ENCODE measurements at places on chromosomes 16 and 17.

GRCh38 chr16:70548936-70549335 lies 25.3 kb downstream of the SF3B3 start:
- no peak for DNase-seq

- peak; percentile 76 for DNase-seq
These were observed 2.7 kb upstream of the LASP1NB start for GRCh38 chr17:38922538-38923297.

- DNase-seq = no peak
These were observed 151.7 kb upstream of the COX10 start for GRCh38 chr17:13917634-13918033.

GRCh38 chr17:74383141-74383540 lies 15.8 kb downstream of the GPR142 start:
- no peak for DNase-seq

GRCh38 chr16:49854796-49855203 lies 1.1 kb downstream of the ZNF423 start:
- DNase-seq = no peak

GRCh38 chr17:78412403-78412802 lies 34.0 kb downstream of the PGS1 start:
- no peak for DNase-seq

DNA sequence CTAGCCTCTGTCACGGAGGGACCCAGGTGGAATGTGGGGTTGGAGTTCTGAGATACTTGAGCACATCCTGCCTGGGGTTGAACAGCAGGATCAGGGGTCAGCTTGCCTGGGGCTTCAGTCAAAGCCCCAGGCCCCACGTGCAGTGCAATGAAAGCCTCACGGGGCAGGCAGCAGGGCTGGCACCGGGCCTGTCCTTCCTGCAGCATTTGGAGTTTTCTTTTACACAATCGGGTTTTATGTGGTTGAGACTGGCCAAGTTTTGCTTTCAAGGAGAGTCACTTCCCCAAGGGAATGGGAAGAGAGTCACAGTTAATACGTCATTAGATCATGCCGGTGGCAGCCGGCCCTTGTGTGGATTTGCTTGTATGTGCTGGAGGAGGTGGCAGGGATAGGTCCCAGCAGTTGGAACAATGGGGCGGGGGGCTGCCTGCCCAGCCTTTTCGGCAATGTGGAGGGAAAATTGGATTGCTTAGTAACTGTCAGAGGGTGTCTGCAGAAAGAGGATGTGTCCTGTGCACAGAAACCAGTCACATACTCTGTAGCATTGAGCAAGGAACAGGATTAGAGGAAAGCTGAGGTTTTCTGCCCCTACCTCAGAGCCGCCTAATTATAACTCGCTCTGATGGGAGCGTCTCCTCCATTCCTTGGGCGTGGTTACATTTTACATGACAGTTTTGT lies 4.5 kb downstream of the RMI2 start:
- peak; percentile 45 for DNase-seq

DNA sequence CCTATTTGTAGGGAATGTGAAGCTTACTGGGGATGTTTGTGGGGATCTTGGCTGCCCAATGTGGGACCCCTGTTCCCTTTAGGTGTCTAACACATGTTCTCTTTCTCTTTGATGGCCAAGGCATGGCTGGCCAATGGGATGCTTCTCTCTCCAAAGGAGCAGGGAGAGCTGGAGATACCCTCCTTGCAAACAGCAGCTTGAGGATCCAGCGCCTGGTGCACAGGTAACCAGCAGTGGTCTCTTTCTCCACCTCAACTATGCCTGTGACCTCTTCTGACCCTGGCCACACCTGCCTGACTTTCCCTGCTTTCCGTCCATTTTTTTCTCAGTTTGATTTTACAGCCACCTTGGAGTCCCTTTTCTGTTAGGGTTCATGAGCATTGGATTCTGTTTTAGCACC lies 16.8 kb upstream of the NKD1 start:
- DNase-seq = no peak

DNA sequence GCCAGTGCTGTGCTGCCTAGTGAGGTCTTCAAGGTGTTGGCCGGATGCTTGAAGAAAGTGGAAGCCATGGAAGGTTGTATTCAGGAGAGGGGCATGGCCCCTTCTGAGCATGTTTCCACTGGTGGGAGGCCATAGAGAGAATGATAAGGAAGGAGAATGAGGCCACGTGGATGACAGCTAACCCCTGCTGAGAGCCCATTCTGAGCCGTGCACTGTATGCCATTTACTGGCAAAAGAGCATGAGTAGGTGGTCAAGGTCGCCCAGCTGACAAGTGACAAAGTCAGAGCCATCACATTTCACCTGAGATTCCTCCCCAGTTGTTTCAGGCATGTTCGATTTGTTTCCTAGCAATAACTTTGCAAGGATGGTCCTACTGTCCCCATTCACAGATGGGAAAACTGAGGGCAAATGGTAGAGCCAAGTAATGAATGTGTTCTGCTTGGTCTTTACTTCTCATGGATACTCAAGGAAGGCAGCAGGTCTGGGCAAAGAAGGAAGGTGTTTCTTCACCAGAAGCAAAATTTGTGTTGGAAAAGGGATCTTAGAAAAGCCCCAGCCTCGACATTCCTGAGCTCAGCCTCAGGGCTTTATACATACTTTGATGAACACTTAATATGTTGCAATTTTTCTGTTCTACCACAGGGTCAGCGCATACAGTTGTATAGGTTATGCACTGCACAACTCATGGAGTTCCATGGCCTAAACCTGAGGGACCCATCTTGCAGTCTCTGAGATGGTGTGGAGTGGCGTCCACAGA lies 10.5 kb upstream of the NKD1 start:
- DNase-seq = no peak

DNA sequence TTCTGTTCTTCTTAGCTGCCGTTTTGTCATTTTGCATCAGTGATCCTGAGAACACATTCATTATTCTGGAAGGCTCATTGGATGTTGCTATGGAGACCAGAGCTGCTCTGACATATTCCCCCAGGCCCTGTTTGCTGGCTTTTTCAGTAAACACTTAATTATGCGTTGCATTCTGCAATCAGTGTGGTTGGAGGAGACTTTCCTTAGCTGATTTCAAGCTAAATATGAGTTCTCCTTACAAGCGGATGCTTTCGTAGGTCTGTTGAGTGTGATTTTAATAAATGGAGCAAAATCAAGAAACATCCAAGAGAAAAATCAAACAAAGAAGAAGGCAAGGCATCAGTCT lies 38.2 kb upstream of the NUDT7 start:
- peak; percentile 13 for DNase-seq

- DNase-seq = no peak
These were observed 92.9 kb downstream of the YPEL2 start for GRCh38 chr17:59424331-59424730.

Data from ELF-1 (cell line).